Ascending aorta (tissue), 2 donors: ENCODE measurements at places on chromosomes 7 and 10. TPM values are rescaled to one million over a fixed set of nuclear protein-coding genes. Genes with fewer than 3 reads are reported as not detected.

GRCh38 chr10:131061216-131061615 is 250.3 kb downstream of the TCERG1L start:
- peak; percentile 12 for DNase-seq
- no peaks in the 10 kb centered on the region for H3K36me3 ChIP-seq
- H3K27ac ChIP-seq: no peak overlapping the region
- H3K27me3 ChIP-seq: no peaks in the 10 kb centered on the region
- no peak overlapping the region for H3K4me3 ChIP-seq

DNA sequence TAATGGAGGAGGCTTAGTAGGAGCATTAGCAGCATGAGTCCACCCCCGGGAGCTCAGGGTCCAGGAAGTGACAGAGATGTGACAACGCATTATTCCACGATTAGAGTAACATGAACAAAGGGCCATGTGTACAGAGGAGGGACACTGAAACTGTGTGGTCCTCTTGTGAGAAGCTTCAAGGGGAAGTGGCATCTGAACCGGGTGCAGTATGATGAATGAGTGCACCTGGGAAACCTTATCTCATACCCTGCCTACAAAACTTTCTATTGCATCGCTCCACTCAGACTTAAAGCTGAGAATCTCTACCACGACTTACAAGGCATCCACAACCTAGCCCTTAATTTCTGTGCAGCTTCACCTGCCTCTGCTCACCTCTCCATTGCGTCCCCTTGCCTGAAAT is 115.3 kb upstream of the AMPH start:
- H3K4me3 ChIP-seq: no peak overlapping the region
- no peak for DNase-seq
- H3K27me3 ChIP-seq: no peaks in the 10 kb centered on the region
- peaks cover 12% of the 10 kb centered on the region for H3K36me3 ChIP-seq
- H3K27ac ChIP-seq: no peak overlapping the region
- no peaks in the 10 kb centered on the region for H3K4me1 ChIP-seq

DNA sequence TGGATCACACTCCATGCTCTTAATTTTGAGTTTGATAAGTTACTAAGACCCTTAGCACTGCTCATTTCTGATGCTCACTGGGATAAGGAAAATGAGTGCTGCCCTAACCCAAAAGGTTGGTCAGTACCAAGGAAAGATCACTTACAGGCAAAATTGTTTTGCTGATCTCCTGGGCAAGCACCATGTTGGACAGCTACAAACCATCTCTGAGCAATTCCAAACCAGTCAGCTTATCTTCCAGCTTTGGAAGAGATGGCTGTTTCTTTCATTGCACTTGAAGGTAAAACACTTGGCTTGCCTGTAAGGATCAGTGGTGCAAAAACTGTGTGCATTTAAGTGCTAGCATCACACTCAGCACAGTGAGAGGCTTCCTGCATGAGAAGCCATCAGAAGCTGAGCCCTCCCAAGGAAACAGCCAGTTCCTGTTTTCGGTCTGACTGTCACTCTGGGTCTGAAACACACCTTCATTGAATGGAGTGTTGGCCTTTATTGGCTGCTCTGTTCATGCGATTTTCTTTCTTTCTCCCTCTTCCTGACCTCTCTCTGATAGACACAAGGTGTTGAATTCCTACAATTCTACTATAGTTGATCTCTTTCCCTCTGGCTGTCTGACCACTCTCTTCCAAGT is 126.4 kb upstream of the GHITM start:
- H3K36me3 ChIP-seq: no peaks in the 10 kb centered on the region
- no peaks in the 10 kb centered on the region for H3K27me3 ChIP-seq
- H3K27ac ChIP-seq: no peak overlapping the region
- no peaks in the 10 kb centered on the region for H3K4me1 ChIP-seq
- no peak for DNase-seq

DNA sequence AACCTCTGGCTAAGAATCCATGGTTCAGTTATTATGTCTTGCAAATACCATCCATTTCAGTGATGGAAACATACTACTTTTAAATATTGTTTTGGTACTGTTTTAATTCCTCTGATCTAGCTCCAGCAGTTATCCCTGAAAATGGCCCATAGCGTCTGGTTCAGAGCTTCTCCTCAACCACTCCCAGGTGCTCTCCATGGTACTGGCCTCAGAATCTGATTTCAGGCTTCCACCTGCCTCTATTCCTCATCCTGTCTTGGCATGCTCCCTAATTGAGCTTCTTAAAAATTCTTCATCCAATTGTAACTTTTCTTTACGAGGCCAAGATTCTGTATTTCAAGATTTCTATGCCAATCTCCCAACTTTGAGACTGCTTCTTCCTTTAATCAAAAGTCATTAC is 236.3 kb downstream of the HTR7 start:
- H3K4me3 ChIP-seq: no peak overlapping the region
- no peaks in the 10 kb centered on the region for H3K36me3 ChIP-seq
- H3K27ac ChIP-seq: no peak overlapping the region
- no peaks in the 10 kb centered on the region for H3K4me1 ChIP-seq

DNA sequence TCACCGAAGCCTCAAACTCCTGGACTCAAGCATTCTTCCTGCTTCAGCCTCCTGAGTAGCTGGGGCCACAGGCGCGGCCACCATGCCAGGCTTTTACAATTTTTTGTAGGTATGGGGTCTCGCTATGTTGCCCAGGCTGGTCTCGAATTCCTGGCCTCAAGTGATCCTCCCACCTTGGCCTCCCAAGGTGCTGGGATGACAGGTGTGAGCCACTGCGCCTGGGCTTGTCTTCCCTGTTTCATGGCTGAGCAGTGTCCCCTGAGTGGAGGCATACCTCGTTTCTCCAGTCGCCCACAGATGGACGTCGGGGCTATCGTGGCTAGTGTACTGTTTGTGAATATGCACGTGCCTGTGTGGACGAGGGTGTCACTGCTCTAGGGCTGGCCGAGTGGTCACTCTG is 11.3 kb downstream of the INPP5A start:
- peaks cover 11% of the 10 kb centered on the region for H3K4me1 ChIP-seq
- DNase-seq: no peak
- no peak overlapping the region for H3K4me3 ChIP-seq
- H3K36me3 ChIP-seq: no peaks in the 10 kb centered on the region

GRCh38 chr10:119375574-119376272 is 166.8 kb downstream of the RGS10 start:
- peak overlapping the region; percentile 13 for H3K27ac ChIP-seq
- no peaks in the 10 kb centered on the region for H3K27me3 ChIP-seq
- peaks cover 15% of the 10 kb centered on the region for H3K4me1 ChIP-seq
- H3K36me3 ChIP-seq: peaks cover 5% of the 10 kb centered on the region
- no peak for DNase-seq
- H3K4me3 ChIP-seq: no peak overlapping the region

DNA sequence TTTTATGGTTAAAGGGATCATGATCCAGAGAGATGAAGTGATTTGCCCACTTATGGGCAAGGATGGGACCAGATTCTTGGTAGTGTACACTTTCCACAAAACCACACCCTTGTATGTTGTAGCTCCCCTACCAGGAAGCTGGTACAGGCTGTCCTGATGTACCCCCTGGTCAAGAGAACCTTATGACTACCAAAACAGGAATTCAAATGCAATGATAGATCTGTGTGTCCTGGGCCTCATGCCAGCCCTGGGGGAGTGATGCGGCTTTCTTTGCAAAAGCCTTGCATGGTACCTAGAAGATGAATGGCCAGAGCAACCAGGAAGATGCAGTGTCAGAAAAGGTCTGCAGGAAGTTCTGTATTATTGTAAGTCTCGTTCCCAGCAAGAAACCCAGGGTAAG is 94.9 kb upstream of the AGK start:
- H3K27ac ChIP-seq: no peak overlapping the region
- no peaks in the 10 kb centered on the region for H3K4me1 ChIP-seq
- no peaks in the 10 kb centered on the region for H3K36me3 ChIP-seq
- no peaks in the 10 kb centered on the region for H3K27me3 ChIP-seq
- DNase-seq: no peak

DNA sequence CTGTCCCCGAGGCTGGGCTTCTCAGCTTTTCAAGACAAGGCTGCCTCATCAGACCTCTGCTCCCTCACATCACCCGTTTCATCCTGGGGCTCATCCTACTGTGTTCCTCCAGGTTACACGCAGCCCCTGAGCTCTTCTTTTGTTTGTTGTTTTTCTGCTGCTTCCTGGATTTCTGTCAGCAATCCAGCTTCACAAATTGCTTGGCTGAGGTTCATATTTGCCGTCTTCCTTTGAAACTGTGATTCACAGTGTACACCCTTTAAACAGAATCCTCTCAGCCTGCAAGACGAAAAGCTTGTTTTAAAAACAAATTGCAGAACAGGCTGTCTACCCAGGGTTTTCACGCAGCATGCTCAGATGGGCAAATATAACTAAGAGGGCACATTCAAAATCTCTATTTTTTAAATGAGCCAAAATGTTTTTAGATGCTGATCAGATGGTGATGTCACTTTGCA is 39.1 kb upstream of the PARD3 start:
- H3K4me1 ChIP-seq: no peaks in the 10 kb centered on the region
- no peaks in the 10 kb centered on the region for H3K27me3 ChIP-seq
- H3K4me3 ChIP-seq: no peak overlapping the region

DNA sequence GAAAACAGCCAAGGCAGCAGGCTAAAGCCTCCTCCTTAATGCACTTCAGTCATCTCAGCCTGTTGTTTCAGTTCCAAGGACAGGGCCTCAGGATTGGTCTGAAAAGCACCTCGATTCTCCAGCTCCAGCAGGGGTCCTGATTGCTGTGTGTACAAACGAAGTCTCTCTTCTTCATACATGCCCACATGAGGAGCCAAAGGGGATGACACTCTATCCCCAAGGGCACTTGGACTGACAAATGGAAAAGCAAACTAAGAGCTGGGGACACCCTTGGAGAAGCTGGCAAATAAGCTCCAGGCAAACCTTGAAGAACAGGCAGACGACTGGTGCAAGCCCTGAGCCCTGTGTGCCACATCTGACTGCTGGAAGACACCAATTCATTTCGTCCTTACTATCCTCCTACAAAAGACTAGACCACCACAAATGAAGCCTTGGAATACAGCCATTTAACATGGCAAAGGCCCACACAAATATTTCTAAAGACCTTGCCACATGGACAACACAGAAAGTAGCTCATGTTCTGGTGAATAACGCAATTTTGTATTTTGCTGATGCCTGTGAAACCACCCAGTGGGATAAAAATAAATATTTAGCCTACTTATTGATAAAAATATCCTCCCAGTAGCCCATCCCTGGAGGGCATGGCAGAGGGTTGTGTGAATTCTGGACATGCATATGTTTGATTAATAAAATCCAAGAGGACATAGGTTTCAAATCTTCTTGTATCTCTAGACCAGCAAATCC is 61.9 kb downstream of the PARD3 start:
- DNase-seq: no peak
- no peak overlapping the region for H3K4me3 ChIP-seq
- no peaks in the 10 kb centered on the region for H3K36me3 ChIP-seq
- no peaks in the 10 kb centered on the region for H3K27me3 ChIP-seq

DNA sequence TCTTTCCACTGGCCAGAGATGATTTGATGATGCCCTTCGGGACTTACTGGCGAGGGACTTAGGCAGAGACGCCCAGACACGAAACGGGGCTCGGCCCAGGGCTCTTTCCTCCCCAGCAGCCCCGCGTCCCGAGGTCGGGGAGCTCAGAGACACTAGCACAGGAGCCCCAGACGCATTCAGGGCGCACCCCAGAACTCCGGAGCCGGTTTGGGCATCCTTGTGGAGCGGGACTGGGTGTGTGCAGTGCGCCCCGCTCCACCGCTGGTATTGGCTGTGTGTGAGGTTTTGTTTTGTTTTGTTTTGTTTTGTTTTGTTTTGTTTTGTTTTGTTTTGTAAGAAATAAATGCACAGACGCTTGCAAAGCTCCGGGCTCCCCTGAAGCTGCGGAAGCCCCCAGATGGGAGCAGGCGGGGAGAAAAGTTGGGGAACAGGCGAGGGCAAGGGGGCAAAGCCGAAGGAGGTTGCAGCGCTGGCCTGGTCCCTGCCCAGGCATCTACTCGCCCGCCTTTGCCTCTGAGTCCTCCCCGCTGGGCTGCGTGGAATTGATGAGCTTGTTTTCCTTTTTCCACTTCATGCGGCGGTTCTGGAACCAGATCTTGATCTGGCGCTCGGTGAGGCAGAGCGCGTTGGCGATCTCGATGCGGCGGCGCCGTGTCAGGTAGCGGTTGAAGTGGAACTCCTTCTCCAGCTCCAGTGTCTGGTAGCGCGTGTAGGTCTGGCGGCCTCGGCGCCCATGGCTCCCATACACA is 1.9 kb upstream of the HOXA5 start:
- DNase-seq: peak; percentile 63
- peak overlapping the region; percentile 75 for H3K4me3 ChIP-seq
- peak overlapping the region; percentile 36 for H3K27ac ChIP-seq

DNA sequence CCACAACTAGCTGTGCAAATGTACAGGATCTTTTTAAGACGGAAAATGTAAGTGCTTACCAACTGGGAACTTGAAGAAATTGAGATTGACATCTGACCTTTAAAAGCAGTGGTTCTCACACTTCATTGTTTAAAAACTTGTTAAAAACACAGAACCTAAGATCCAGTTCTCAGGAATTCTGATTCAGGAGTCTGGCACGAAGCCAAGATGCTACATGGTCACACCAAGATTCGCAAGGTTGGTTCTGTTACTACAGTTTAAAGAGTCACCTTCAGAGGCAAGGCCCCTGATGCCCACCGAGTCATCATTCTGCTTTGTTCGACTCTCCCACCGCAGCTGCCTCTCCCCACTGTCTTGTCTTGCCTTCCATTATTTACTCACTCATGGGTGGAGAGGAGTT is 113.3 kb downstream of the GLI3 start:
- no peak for DNase-seq
- no peaks in the 10 kb centered on the region for H3K4me1 ChIP-seq
- no peak overlapping the region for H3K27ac ChIP-seq
- no peak overlapping the region for H3K4me3 ChIP-seq
- no peaks in the 10 kb centered on the region for H3K36me3 ChIP-seq

- no peaks in the 10 kb centered on the region for H3K36me3 ChIP-seq
- no peak for DNase-seq
- no peak overlapping the region for H3K4me3 ChIP-seq
- no peak overlapping the region for H3K27ac ChIP-seq
- no peaks in the 10 kb centered on the region for H3K4me1 ChIP-seq
These were observed 60.7 kb upstream of the EXOC6 start for GRCh38 chr10:92787557-92788152.

- H3K4me1 ChIP-seq: no peaks in the 10 kb centered on the region
- no peak for DNase-seq
- H3K4me3 ChIP-seq: no peak overlapping the region
- H3K27ac ChIP-seq: no peak overlapping the region
- H3K36me3 ChIP-seq: no peaks in the 10 kb centered on the region
These were observed 86.0 kb upstream of the MDFIC start for GRCh38 chr7:114835861-114836260.

Gene NFKB2
- total RNA-seq: 89.2 TPM

Gene ANXA8L1
- total RNA-seq: not detected

Gene KCNH2
- not detected for total RNA-seq

Gene ITPRID1
- not detected for total RNA-seq

Gene PCGF6
- total RNA-seq: 9.7 TPM

Gene PRKG1
- total RNA-seq: 50.2 TPM

Gene SFMBT2
- total RNA-seq: 2.2 TPM

Gene CPEB3
- total RNA-seq: 2.8 TPM

Gene OGDHL
- total RNA-seq: not detected

Gene HABP2
- total RNA-seq: not detected
